ENCODE measurements at places on chromosomes 5 and 9.
A peak's percentile ranks its signal among the peaks of the same experiment; 100 is the strongest.

GRCh38 chr5:95283761-95284571 is 928 bp downstream of the MCTP1 start:
- peaks cover 28% of the 10 kb centered on the region for H3K27me3 ChIP-seq
- peak overlapping the region; percentile 57 for H3K4me3 ChIP-seq
- DNase-seq: no peak
- no peaks in the 10 kb centered on the region for H3K4me1 ChIP-seq
- H3K27ac ChIP-seq: no peak overlapping the region

GRCh38 chr9:123996731-123997421 is 14.7 kb upstream of the LHX2 start:
- no peaks in the 10 kb centered on the region for H3K36me3 ChIP-seq
- H3K27ac ChIP-seq: no peak overlapping the region
- peaks cover 25% of the 10 kb centered on the region for H3K4me1 ChIP-seq
- no peak overlapping the region for H3K4me3 ChIP-seq
- DNase-seq: no peak

DNA sequence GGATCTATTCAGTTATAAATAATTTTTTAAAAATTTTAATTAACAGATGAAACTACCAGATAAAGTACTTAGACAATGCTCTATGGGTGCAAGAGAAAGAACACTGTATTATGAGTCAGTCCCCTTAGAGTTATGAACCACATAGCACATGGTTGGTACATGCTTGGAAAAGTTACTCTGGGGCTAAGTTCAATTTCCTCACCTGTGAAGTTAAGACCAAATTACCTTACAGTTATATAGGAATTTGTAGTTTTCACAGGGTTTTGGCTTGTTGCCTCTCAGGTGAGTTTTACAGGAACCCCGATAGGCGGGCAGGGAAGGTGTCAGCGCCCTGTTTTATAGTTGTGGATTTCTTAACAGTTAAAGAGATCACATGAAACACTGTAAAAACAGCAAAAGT is 1.2 kb downstream of the PANK3 start:
- peaks cover 30% of the 10 kb centered on the region for H3K4me1 ChIP-seq
- peak overlapping the region; percentile 87 for H3K4me3 ChIP-seq
- peak overlapping the region; percentile 99 for H3K27ac ChIP-seq

- H3K27me3 ChIP-seq: no peaks in the 10 kb centered on the region
- H3K36me3 ChIP-seq: no peaks in the 10 kb centered on the region
- H3K4me3 ChIP-seq: no peak overlapping the region
- DNase-seq: no peak
Observed at GRCh38 chr5:144467792-144468191, 297.1 kb downstream of the KCTD16 start.

DNA sequence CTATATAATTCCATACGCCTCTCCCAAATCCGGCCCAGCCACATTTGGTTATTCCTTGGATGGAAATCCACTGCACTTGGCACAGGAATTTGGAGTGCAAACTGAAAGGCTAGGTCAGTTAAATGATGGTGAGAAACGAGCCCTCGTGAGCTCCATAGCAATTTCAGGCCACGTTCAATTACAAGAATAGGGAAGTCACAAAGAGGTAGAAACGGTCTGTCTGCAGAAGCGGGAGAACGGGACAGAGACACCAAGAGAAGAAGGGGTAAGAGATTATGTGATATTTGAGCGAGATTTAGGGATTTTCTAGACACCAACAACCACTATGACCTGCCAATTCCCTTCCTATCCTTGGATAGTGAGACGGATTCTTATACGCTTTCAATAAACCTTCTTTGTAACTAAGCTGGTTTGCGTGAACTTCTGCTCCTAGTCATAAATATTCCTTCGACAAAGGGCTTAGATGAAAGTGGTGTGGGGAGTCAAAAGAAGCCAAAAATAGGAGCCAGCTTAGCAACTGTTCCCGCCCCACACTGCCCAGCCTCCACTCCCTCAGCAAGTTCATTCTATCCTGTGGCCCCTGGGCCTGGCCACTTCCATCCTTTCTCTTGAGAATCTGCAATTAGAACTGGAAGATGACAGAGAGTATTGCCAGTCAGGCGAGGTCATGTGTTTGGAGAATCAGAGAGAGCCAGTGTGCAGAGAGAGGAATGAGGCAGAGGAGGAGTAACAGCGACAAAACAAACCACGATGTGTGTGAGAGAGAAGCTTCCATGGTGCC is 118.4 kb downstream of the ZNF608 start:
- DNase-seq: no peak
- no peaks in the 10 kb centered on the region for H3K36me3 ChIP-seq
- no peaks in the 10 kb centered on the region for H3K4me1 ChIP-seq
- no peaks in the 10 kb centered on the region for H3K27me3 ChIP-seq
- no peak overlapping the region for H3K4me3 ChIP-seq
- H3K27ac ChIP-seq: peak overlapping the region; percentile 70

DNA sequence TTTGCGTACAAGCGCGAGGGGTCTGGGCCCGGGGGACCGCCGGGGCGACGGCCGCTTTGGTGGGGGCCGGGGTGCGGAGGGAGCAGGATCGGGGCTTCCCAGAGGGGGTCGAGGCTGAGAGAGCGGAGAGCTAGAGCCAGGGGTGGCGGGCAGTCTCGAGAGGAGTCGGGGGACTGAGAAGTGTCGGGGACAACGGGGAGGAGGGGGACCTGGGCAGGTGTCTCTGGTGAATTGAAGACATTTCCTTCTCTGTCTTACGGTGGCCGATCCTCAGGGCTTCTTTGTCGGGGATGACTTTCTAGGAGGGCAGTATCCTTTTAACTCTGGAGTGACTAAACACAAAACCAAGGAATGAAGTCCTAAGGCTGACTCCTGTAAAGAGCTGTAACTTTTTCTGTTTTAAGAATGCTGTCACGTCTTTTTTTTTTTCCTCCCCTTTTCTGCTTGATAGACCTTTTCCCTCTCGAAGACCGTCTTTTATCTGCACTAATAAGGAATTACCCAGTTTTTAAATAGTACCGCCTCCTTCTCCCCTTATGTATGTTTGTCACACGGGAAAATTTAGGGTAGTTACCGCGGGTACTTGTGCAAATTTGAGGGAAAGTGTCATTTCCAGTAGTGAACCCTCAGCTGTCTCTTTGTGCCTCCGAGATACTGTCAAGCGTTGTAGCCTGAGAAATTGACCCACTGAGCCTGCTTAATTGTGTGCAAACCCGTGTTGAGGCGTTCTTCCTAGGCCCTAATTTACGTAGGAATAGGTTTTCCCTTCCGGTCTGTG is 822 bp downstream of the DENND4C start:
- peak overlapping the region; percentile 98 for H3K4me3 ChIP-seq
- no peak for DNase-seq
- H3K27me3 ChIP-seq: no peaks in the 10 kb centered on the region
- peak overlapping the region; percentile 100 for H3K27ac ChIP-seq

DNA sequence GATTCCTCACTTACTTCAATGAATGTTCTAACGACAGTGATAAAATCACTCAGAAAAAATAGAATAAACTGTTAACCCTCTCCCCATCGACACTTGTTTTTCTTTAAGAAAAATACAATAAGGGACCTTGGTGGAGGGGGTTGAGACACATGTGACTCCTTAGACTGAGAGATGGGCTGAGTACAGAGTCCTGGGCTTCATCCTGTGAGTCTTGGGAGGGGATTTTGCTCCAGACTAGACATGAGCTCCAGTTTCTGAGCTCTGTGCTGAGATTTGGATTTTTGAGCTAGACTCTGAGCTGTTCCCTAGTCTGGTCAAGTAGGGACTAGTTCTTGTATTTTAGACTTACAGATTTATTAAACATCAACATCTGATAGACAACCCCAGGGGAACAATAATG is 241.5 kb upstream of the MVB12B start:
- H3K27me3 ChIP-seq: no peaks in the 10 kb centered on the region
- no peaks in the 10 kb centered on the region for H3K4me1 ChIP-seq
- no peak for DNase-seq
- H3K36me3 ChIP-seq: no peaks in the 10 kb centered on the region

Data from right atrium auricular region (tissue), 2 donors.